Stimulated activated CD8-positive, alpha-beta memory T cell treated with anti-CD3 and anti-CD28 coated beads, Interleukin-7, amount 100 ng/mL, for 24 hours (primary cell): ENCODE measurements at places on chromosomes 4 and X.

DNA sequence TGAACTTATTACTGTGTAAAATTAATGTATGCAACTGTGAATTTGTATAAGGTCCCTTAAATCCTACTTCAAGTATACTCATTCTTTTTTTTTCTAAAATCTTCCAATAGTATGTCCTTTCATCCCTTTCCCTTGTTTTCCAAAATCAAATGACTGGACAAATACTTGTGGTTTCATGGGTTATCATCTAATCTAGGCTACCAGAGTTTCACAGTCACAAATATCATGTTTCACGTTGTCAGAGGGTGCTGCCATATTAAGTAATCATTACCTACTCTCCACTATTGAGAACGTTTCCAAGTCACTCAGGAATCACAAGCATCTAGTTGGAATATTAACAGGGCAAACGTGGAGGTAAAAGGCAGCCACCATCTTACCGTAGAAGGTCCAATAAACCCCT lies 1235.0 kb upstream of the TENM3 start:
- DNase-seq: no peak

GRCh38 chrX:107676559-107677378 lies 48.5 kb downstream of the PRPS1 start:
- no peak for DNase-seq

- DNase-seq: no peak
Observed at GRCh38 chrX:68833448-68833805, 4.6 kb downstream of the EFNB1 start.

- DNase-seq: no peak
Observed at GRCh38 chrX:6225911-6226595, 2.6 kb downstream of the NLGN4X start.

DNA sequence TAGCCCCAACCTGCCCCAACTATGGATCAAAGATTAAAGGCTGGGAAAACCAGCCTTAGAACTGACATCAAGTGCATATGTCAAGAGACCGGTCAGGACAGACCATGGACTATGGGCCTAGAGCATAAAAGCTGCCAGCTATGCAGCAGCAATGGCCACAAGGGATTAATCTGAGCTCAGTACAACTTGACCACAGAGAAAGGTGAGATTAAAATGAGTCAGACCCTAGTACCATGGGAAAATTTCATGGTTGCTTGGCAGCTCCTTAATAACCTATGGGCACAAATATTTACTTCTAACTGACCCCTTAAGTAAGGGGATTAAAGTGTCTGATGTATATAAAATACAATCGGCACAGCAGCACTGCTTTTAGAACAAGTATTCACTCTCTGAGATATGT lies 54.4 kb downstream of the CBR4 start:
- DNase-seq: no peak

DNA sequence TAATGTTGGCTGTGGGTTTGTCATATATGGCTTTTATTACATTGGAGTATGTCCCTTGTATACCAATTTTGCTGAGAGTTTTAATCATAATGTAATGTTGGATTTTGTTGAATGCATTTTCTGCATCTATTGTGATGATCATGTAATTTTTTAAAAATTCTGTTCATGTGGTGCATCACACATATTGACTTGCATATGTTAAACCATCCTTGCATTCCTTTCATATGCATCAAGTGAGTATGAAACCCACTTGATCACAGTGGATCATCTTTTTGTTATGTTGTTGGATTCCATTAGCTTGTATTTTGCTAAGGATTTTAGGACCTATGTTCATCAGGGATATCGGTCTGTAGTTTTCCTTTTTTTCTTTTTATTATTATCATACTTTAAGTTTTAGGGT lies 12.1 kb downstream of the HEPH start:
- no peak for DNase-seq

DNA sequence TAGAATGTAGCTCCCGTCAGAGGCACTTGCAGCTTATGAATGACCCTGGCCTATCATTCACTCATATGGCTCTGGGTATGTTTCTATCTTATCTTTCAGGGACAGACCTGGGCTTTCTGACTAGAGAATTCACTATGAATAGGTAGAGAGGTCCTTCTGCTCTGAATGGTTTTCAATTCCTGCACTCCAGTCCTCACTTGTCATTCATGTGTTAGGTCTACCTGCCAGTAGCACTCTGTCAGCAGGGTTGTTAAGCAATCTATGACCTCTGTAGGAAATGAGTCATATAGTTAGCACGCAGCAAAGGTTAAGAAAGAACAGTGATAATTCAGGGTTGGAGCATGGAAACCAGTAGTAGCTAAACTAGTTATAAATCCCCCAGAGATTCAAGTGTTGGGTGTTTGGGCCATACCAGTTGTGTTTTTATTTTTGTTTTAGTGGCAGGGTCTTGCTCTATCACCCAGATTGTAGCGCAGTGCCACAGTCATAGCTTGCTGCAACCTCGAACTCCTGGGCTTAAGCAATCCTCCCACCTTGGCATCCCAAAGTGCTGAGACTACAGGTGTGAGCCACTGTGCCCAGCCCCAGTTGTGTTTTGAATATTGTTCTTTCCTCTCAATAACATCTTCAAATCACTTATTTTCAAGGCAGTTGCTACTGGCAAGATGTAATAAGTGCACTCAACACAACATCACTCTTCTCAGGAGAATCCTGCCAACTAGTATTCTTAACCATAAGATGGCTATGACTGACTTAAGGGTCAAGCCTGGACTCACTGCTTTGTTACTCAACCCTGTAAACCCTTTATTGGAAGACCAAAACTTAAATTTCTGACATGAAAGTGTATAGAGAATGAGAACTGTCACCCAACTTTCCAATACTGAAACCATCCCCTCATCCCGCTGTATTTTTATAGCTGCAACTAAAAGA lies 25.1 kb downstream of the ARL13A start:
- DNase-seq: no peak

- no peak for DNase-seq
Observed at GRCh38 chr4:112776535-112776934, 139.6 kb downstream of the LARP7 start.

DNA sequence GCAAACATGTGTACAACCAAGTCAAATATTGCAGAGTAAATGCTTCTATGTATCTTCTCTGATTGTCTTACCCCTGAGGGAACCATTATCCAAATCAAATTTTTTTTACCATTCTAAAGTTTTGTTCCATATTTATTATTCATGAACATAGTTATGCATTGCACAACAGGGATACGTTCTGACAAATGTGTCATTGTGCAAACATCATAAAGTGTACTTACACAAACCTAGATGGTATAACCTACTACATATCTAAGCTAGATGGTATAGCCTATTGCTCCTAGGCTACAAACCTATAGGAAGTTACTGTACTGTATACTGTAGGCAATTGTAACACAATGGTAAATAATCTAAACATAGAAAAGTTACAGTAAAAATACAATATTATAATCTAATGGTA lies 23.4 kb downstream of the BEX3 start:
- DNase-seq: no peak

- DNase-seq: no peak
Observed at GRCh38 chrX:18534949-18535348, 109.5 kb downstream of the CDKL5 start.

GRCh38 chr4:24235618-24236017 lies 345.8 kb upstream of the PPARGC1A start:
- no peak for DNase-seq

GRCh38 chrX:79146640-79147390 lies 2.3 kb downstream of the GPR174 start:
- no peak for DNase-seq

GRCh38 chr4:77582156-77582555 lies 23.5 kb upstream of the CXCL13 start:
- DNase-seq: no peak

DNA sequence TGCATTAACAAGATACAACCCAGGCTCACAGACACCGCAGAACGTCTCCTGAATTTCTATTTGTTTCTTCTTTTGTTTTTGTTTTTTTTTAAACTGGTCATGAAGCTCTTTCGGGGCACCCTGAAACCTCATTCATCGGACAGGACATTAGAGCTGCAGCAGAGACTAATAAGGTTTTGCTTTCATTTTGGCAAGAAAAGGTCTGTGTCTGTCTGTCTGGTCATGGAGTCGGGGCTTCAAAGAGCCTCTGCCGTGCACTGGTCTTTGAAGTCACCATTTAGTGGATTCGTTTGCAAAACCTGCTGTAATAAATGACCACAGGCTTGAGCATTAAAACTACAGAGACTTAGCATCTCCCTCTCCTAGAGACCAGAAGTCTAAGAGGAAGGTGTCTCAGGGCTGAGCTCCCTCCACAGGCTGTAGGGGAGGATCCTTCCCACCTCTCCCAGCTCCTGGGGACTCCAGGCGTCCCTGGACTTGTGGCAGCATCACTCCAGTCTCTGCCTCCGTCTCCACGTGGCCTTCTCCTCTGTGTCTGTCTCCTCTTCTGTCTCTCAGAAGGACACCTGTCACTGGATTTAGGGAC lies 247.5 kb downstream of the CRLF2 start:
- no peak for DNase-seq

DNA sequence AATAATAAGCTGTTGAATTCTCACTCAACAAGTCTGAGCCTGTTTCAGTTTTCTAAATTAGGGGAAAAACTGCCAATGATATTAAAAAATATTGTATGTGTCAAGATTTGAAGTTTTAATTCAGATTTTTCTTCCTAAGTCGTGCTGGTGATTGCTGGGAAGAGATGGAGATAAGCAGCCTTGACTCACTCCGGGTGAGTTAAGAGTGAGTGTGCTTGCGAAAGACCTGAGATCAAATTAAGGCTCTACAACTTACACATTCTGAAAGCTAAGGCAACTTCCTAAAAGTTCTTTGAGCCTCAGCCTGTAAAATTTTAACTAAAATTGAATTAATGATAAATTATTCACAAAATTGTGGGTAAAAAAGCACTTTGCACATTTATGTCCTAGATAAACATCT lies 1441.2 kb downstream of the PCDH7 start:
- DNase-seq: no peak

DNA sequence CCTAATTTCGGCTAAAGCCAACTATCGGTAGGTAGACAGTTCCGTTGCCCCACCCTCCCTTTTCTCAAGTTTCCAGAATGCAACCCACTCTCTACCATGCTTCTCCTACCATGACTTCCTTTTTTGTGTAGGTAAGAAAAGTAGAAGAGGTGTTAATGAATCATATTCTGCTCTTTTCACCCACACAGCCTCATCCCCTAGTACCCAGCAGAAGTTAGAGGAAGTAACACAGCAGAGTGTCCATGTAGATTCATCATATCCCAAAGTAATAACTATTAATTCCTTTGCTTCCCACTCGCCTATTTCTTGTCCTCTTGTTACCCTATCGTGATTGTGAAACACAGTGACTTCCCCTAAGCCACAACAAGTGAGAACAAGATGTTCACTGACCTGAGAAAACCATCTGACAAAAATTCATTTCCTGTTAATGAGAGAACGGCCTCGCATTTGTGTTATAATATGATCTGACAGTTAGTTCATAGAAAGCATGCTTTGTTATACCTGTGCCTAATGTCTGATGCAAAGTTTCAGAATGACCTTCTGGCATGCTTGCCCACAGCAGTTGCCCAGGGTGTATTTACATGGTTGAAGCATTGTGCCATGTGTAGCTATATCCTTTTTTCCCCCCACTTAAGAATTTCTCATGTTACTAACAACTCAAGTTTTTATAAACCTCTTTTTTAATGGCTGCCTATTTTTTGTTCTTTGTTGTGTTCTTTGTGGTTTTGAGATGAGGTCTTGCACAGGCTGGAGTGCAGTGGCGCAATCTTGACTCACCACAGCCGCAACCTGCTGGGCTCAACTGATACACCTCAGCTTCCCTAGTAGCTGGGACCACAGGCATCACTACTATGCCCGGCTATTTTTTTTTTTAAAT lies 185.6 kb downstream of the RAP1GDS1 start:
- DNase-seq: peak; percentile 31

GRCh38 chr4:4658052-4658451 lies 116.2 kb upstream of the STX18 start:
- DNase-seq: no peak

DNA sequence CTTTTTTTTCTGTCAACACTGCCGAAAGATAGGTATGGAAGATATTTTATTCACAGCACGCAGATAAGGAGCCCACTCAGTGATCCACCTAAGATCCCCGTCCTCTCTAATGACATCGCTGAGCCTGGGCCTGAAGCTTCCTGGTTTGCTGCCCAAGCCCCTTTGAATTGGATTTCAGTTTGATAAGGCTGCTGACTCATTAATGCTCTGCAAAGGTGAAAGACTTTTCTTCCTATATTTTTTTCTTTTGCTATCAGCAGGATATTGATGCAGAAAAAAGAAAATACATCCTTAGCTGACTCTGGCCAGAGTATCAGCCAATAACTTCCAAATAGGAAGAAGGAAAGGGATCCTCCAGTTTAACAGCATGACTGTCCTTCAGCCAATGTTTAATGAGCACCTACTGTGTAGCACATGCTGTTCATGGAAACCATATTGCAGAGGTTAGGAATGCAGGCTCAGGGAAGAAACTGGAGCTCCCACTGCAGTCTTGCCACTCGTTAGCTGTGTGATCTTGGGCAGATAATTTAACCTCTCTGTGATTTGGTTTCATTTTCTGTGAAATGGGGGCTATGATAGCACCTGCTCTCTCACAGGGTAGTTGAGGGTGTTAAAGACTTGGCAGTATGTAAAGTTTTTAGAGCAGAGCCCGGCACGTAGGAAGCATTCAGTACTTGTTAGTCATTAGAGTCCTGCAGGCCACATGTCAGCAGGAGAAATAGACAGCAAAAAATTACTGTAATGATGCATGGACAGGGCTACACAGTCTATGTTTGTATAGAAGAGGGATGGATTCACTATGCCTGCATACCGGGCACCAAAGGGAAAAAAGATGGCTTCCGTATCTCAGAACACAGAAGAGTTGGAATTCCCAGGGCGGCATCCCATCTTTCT lies 39.3 kb downstream of the EVC start:
- no peak for DNase-seq

GRCh38 chr4:96887857-96888256 lies 1048.0 kb downstream of the PDHA2 start:
- DNase-seq: no peak

DNA sequence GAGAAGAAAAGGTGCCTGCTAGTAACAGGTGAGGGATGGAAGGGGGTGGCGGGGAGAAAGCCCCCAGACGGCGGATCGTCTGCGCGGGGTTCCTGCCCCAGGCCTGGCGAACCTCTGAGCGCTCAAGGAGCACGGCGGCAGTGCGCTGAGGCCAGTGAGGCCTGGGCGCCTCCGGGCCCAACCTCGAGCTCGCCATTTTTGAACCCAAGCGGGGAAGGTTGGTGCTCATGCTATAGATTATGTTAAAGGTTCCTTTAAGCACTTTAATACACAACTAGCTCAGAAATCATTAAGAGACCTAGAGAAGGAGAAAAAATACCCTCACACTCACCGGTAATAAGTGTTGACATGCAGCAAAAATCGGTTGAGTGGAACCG lies 7.9 kb downstream of the PITX2 start:
- DNase-seq: no peak

- no peak for DNase-seq
Observed at GRCh38 chr4:153616006-153616555, 68.0 kb upstream of the TLR2 start.

- no peak for DNase-seq
Observed at GRCh38 chrX:153925387-153925738, 701 bp downstream of the ARHGAP4 start.

DNA sequence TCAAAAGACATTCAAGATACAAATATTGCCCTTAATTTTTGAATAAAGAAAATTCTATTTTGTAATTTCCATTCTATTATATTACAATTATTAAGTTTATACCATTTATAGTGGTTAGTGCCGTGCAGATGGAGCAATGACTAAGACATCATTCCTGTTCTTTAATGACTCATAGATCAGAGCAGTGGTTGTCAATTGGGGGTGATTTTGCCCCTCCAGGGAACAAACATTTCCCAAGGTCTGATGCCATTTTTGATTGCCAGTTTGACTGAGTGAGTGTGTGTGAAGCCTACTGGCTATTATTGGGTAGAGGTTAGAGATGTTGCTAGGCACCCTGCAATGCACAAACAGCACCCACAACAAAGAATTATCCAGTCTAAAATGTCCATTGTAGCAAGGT lies 97.9 kb upstream of the DDIT4L start:
- DNase-seq: no peak
